ENCODE measurements at places on chromosomes 6 and 20.

DNA sequence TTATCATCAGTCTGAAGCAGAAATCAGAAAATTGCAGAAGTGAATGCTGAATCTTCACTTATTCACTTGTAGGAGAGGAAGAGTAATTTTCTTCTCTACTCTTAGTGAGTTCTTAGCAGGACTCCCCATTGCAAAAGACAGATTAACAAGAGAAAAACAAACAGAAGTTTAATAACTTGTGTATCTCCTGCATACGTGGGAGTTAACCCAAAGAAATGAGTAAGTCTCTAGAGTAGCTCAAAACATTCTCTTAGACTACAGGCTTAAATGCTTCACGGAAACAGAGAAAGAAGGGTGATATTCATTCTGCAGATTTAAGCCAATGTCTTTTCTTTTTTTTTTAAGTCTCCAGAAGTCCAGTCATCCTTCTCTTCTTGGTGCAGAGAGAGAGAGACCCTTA lies 97.9 kb upstream of the TMEM181 start:
- no peak for DNase-seq

- DNase-seq, result no peak
Observed at GRCh38 chr6:76347539-76347938, 275.1 kb upstream of the IMPG1 start.

DNA sequence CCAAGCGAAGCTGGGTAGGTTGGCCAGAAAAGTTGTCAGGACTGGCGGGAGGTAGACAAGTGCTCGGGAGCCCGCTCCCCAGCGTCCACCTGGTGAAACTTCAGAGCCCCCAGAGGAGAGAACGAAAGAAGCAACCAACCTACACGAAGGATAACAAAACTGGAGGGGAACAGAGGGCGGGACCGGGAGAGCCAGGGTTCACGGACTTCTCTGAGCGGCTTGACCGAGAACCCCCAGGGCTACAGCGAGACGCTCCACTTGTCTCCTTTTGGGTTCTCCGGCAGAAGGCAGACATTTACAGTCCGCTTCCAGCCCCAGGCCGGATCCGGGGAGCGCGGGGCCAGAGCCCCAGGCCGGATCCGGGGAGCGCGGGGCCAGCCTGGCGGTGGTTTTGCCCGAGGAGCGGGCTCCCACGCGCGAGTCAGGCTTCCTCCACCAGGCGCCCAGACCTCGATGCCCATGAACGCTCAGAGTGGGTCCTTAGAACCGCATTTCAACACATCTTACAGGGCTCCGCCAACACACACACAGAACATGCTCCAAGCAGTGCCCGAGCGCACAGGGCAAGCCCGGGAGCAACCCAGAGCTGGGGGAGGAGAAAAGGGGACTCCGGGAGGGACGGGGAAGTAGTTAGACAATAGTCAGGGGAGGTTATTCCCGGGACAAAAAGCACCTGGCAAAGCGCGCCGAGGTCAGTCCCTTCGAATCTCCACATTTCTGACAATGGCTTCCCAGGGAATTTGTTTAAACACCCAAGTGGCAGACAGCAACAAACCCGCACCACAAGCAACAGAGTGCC lies 1.1 kb downstream of the PTPRK start:
- DNase-seq, result no peak

DNA sequence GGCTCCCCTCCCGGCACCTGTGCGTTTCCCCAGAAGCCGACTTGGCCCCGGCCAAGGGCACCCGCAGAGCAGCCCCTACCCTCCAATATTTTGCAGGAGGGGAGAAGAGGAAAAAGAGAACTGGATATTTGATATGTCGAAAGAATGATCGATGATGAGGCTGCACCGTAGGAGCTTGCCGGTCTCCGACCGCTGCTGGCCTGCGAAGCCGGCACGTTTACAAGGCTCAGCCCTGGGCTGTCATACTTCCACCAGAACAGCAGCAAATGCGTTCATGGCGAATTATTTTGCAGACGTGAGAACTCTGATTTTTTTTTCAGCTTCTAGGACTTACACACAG lies 296.7 kb downstream of the TFAP2C start:
- no peak for DNase-seq

DNA sequence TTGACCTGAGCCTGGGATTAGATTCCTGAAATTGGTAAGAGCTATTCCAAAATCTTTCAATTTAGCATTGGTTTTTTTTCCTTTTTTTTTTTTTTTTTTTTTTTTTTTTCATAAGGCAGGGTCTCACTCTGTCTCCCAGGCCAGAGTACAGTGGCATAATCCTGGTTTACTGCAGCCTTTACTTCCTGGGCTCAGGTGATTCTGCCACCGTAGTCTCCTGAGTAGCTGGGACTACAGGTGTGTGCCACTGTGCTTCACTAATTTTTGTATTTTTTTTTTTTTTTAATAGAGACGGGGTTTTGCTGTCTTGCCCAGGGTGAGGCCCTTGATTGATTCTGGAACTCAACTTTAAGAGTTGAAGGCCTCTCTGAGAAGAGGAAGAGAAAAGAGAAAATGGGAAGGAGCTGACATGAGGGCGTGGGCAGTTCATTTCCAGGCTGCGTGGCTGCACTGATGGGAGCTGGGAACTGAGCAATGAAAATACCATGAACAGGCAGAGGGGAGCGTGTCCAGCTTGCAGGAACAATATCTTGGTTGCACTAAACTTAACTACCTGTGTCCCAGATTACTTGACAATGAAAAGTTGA lies 24.6 kb downstream of the KDM1B start:
- no peak for DNase-seq

GRCh38 chr6:113574147-113574546 lies 283.0 kb upstream of the MARCKS start:
- no peak for DNase-seq

- no peak for DNase-seq
Observed at GRCh38 chr6:487956-488355, 96.4 kb downstream of the IRF4 start.

- DNase-seq, result no peak
Observed at GRCh38 chr6:113370508-113371502, 486.3 kb upstream of the MARCKS start.

DNA sequence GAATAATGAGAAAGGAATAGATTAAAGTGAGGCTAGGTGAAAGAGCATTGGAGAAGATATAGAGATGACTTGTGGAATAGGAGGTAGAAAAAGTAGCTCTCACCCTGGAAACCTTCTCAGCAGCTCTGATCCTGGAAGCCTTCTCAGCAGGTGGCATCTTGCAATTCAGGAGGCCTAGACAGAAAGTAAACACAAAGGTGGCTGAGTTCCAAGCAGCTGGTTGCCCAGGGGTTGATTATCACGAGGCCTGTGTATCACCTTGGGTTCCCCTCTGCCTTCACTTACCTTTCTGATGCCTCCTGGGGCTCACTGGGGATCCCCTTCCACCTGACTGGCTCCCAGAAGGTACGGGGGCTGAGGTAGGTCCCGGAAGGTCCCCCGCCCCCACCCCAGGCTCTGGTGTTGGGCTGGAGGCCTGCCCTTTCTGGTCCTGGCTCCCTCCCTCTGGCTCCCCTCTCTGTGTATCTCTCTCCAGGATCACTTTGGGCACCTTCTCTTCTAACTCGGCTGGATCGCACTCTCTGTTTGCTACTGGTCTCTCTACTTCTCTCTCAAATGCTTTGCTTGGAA lies 9.7 kb downstream of the MDC1 start:
- no peak for DNase-seq

DNA sequence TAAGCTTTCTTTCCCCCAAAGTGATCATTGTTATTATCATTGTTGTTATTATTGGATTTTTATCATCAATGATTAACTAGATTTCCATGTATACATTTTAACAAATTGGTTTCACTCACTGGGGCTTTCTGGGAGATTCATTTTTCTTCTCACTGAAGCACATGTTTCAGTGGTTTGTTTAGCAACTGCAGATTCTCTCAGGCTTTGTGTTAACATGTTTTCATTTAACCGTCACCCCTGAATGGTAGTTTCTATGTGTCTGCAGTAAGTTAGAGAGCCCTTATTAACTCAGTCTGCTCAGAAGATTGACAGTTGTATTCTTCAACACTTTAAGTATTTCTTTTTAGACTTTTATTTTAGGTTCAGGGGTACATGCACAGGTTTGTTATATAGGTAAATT lies 12.4 kb downstream of the ZKSCAN4 start:
- no peak for DNase-seq

DNA sequence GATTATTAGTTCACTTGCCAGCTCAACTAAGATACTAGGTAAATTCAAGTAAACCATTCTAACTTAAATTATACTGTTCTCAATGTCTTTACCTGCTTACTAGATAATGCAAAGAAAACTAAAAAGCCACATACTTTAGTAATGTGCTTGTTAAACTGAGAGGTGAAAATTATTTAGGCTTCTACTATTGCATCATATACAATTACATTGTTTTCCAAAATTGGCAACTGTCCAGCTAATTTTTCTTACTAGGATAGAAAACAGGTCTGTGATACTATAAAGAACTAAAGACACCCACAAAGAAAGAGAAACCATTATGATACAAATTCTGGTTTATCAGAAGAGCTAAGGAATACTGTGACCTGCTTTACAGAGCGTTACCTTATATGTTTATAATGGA lies 45.6 kb upstream of the ALDH8A1 start:
- DNase-seq, result peak; percentile 38

DNA sequence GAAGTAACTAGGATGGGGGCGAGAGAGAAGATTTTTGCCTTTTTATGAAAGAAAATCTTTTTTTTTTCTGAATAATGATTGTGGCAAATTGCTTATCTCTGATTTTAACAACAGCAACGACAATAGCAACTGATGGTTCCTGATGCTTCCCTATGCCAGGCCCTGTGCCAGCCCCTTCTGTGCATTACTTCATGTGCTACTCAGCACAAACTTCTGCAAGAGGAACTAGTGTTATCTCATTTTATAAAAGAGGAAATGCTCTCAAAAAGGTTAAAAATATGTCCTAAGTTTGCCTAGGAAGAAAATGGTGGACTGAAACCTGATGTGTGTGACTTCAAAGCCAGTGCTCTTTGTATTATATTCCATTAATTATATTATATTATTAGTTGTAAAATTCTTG lies 74.0 kb upstream of the RALGAPA2 start:
- peak; percentile 75 for DNase-seq

DNA sequence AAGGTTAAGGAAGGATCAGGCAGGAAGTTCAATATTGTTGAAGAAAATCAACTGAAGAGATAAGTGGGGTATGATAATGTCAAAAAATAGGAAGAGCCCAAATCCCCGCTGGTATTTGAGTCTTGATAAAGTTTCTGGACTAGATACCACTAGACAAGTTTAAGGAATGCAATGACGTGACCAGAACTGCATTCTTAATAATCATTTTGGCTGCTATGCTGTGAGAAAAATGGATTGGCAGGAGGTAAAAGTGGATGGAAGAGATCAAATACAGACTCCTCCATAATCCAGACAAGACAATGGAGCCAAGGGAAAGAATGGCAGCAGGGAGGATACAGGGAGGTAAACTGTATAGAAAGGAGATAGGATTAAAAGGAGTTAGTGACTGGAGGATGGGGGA lies 128.2 kb downstream of the COL12A1 start:
- DNase-seq, result no peak

GRCh38 chr6:32589596-32590449 lies at the start of gene HLA-DRB1:
Gene HLA-DRB1 (minus strand): TSS chr6:32589848. CDS start chr6:32589742, 106 bp downstream.
- peak; percentile 56 for DNase-seq

GRCh38 chr20:46107061-46107460 lies 11.1 kb upstream of the CD40 start:
- DNase-seq, result no peak

DNA sequence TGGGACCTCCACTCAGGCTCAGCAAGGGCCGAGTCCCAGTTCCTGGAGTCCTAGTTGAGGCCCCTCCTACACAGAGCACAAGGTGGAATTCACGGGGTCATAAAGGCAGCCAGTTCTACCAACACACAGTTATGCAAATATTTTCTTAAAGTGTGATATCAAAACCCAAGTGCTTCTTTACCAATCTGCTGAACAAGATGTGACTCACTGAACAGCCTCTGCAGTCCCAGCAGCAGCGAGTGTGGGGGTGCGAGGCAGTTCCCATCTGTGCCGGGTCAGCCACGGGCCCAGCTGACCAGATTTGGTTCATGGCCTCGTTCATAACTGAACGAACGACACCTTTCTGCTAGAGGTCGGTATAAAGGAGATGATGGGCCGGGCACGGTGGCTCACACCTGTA lies 4.5 kb upstream of the TCEA2 start:
- no peak for DNase-seq

DNA sequence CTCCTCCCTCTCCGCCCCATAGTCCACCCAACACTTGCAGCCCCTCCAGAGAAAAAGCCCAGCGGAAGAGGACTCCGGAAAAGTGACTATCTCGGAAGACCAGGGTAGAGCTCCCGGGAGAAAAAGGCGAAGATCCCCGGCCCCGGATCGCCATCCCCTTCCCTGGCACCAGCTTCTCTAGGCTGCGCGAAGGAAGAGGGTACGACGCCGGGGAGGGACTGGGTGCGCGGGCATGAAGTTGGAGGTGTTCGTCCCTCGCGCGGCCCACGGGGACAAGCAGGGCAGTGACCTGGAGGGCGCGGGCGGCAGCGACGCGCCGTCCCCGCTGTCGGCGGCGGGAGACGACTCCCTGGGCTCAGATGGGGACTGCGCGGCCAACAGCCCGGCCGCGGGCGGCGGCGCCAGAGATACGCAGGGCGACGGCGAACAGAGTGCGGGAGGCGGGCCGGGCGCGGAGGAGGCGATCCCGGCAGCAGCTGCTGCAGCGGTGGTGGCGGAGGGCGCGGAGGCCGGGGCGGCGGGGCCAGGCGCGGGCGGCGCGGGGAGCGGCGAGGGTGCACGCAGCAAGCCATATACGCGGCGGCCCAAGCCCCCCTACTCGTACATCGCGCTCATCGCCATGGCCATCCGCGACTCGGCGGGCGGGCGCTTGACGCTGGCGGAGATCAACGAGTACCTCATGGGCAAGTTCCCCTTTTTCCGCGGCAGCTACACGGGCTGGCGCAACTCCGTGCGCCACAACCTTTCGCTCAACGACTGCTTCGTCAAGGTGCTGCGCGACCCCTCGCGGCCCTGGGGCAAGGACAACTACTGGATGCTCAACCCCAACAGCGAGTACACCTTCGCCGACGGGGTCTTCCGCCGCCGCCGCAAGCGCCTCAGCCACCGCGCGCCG lies 822 bp downstream of the FOXQ1 start:
- DNase-seq, result peak; percentile 67

DNA sequence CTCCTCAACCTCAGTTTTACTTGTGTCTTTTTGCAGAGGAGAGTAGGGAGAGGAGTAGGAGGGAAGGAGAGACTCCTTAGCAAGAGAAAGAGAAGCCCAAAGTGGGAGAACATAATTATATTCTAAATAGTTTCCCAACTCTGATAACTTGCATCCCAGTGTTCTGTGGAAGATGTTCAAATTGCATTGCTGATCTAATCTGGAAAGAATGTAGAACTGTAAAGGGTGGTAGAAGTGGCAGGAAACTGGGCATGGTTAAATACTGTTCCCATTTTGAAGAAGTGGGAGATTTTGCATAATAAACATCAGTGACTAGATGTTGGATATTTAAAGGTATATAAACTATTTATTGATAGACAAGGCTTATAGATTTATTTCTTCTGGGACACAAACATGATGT lies 42.6 kb upstream of the HMGN3 start:
- no peak for DNase-seq

DNA sequence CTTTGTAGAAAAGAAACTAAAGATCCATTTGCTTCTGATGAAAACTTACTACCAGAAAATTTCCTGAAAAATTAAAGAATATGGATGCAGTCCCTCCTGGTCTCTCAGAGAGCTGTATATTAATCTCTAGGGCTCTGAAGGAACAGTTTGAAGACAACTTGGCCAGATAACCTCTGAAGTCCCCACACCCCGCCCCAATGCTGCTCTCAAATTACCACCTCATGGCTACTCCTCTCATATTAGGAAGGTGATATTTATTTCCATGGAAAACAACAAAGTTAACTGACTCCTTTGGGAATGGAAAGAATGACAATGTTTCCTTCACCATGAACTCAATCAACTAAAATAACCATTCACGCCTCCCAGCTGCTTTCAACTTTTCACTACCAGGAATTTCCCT lies 408.4 kb upstream of the FLRT3 start:
- no peak for DNase-seq
